ENCODE measurements at places on chromosomes 7 and 10. TPM values are rescaled to one million over a fixed set of nuclear protein-coding genes. Genes with fewer than 3 reads are reported as not detected.

DNA sequence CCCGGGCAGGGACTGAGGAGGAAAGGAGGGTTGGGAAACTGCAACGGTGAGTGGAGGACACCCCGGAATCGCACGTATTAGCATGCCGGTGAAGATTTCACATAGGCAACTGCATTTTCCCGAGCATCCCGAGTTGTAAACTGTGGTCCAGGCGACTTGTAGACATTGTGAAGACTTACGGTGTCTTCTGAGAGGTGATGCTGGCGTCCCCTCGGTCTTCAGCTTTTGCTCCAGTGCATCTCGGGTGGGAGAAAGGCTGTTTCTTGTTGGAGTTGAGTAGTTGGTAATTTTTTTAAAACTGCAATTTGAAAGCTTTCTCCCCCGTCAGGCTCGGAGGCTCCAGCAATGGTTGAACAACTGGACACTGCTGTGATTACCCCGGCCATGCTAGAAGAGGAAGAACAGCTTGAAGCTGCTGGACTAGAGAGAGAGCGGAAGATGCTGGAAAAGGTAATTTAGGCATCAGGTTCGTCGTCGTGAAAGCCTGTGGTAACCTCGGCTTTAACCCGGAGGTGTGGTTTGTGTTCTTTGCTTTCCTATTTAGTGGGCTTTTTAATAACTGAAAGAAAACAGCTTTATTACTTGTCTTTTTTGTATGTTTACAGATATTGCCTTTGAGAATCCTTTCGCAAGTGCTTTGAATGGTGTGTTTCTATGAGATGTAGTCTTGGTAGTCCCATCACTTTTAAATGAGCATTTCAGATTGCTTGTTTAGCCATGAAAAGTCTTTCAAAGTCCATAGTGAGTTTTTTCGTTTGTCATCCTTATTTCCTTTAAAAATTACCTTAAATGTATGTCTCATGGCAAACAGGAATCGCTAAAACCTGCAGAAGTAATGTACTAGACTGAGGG is 687 bp downstream of the HELLS start:
- H3K27me3 ChIP-seq = no peaks in the 10 kb centered on the region
- DNase-seq = no peak
- H3K4me1 ChIP-seq = peaks cover 4% of the 10 kb centered on the region
- H3K27ac ChIP-seq = peak overlapping the region; percentile 44
- H3K36me3 ChIP-seq = no peaks in the 10 kb centered on the region
- peak overlapping the region; percentile 91 for H3K4me3 ChIP-seq

DNA sequence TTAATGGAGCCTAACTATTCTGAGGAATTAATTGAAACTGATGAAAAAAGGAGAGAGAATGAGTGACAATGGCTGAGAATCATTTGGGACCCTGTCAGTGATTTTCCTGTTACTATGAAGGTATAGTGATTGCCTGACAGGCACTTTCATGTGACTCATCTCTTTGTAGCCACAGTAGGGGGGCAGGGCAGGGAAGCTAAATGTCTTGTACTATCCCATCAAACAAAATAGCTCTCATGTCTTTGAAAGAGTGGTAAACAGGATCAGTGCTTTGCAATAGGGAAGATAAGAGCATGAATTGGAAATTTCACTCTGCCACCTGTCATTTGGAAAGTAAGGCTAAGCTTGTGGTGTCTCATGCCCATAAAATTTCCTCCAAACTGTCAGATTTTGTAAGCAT is 94.5 kb upstream of the GSDME start:
- no peak overlapping the region for H3K4me3 ChIP-seq
- no peak for DNase-seq

GRCh38 chr10:100071529-100071928 is 10.1 kb downstream of the CPN1 start:
- H3K4me3 ChIP-seq = no peak overlapping the region
- H3K27ac ChIP-seq = no peak overlapping the region
- DNase-seq = no peak
- H3K36me3 ChIP-seq = no peaks in the 10 kb centered on the region
- no peaks in the 10 kb centered on the region for H3K27me3 ChIP-seq

DNA sequence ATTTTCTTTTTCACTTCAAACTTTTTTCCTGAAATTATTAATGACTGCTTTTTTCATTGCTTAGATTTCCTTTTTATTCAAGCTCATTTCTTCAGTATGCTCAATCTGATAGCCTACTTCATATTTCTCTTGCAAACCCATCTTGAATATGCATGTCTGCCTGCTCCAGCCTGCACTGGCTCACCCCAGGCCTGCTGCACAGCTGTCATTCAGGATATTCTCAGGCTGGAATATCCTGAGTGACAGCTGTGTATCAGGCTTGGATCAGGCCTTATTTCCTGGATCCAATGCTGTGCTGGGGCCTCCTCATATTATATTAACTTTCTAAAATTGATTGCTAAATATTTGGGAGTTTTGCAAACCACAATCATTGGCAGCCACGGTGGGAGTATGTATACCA is 120.2 kb upstream of the TNS3 start:
- no peak overlapping the region for H3K27ac ChIP-seq
- no peak overlapping the region for H3K4me3 ChIP-seq
- H3K36me3 ChIP-seq = no peaks in the 10 kb centered on the region
- no peak for DNase-seq
- no peaks in the 10 kb centered on the region for H3K4me1 ChIP-seq
- H3K27me3 ChIP-seq = no peaks in the 10 kb centered on the region

The TMEM176A gene
- total RNA-seq = 202 TPM

The ACTL6B gene
- not detected for total RNA-seq

The GNGT1 gene
- total RNA-seq = not detected
